GM23338 (cell line): ENCODE measurements at places on chromosomes 3 and 15. TPM values are rescaled to one million over a fixed set of nuclear protein-coding genes. Genes with fewer than 3 reads are reported as not detected.

The PLA2G4D gene
- 0.07 TPM in 1 of 2 replicates, not detected in the other for total RNA-seq

- DNase-seq, result no peak
These were observed 14.0 kb upstream of the DUT start for GRCh38 chr15:48317221-48317620.

DNA sequence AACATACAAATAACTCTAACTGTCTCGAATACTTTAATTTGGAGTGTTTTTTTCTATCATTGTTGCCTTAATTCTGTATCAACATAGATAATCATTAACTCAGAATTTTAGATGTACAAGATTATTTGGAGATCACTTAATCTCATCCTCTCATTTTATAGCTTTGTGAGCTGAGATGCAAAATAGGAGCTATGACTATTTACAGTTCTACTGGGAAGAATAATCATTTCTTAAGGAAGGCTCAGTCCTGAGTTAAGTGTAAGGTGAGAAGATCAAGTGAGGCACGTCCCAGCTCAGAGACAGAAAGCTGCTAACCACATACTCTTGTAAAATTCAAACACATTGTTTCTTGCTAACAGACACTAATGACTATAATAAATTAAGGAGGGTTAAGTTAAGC is 66.2 kb downstream of the CCDC54 start:
- DNase-seq, result no peak

DNA sequence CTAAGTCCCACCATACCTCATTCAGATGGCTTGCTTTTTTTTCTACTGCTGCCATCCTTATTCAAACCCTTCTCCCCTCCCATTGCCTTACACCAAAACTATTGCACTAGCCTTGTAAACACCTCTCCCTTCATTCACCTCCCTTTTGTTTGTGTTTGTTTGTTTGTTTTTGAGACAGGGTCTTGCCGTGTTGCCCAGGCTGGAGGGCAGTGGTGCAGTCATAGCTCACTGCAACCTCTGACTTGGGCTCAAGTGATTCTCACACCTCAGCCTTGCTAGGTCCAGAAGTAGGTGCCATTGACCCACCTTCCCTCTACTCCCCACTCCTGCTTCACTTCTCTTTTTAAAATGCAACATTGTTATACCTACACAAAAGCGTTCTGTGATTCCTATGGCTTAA is 3.0 kb upstream of the STAG1 start:
- no peak for DNase-seq

The NTRK3 gene
- total RNA-seq, result 3.1 and 5.4 TPM in 2 replicates

The TMEM158 gene
- total RNA-seq, result 16.9 and 19.6 TPM in 2 replicates

- DNase-seq, result no peak
These were observed 332.4 kb upstream of the TLE3 start for GRCh38 chr15:70430069-70430468.

The LDHAL6B gene
- total RNA-seq, result not detected in 2 replicates

DNA sequence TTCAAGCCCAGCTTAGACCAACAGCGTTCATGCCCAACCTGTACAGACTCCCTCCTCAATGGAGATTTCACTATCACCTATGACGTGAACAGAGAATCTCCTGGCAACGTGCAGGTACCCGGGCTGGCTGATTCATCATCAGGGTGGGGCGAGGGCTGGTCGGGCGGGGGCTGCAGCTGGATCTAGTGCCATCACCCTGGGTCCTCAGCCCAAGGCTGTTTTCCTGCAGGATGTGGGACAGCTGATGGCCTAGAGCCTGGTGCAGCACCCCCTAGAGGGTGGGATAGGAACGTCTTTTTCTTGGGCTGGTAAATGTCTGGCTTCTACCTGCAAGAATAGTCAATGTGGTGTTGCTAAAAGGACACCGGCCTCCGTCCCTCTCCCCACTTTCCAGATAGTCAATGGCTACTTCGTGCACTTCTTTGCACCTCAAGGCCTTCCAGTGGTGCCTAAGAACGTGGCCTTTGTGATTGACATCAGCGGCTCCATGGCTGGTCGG is 4.4 kb downstream of the ITIH3 start:
- peak; percentile 82 for DNase-seq

GRCh38 chr15:96087180-96087884 is 243.2 kb upstream of the NR2F2 start:
- DNase-seq, result peak; percentile 93

The NRG4 gene
- total RNA-seq, result 0.21 TPM in 1 of 2 replicates, not detected in the other

GRCh38 chr3:3107858-3108257 is 2.3 kb downstream of the IL5RA start:
- no peak for DNase-seq

- no peak for DNase-seq
These were observed 5.9 kb downstream of the ATP8B4 start for GRCh38 chr15:50113187-50113505.

The COLQ gene
- 0.66 and 2.0 TPM in 2 replicates for total RNA-seq

The GCNT3 gene
- total RNA-seq, result not detected in 2 replicates
